ENCODE measurements at places on chromosomes 16 and 17.

- peak; percentile 38 for DNase-seq
Observed at GRCh38 chr16:29806641-29807425, 504 bp downstream of the MAZ start.

DNA sequence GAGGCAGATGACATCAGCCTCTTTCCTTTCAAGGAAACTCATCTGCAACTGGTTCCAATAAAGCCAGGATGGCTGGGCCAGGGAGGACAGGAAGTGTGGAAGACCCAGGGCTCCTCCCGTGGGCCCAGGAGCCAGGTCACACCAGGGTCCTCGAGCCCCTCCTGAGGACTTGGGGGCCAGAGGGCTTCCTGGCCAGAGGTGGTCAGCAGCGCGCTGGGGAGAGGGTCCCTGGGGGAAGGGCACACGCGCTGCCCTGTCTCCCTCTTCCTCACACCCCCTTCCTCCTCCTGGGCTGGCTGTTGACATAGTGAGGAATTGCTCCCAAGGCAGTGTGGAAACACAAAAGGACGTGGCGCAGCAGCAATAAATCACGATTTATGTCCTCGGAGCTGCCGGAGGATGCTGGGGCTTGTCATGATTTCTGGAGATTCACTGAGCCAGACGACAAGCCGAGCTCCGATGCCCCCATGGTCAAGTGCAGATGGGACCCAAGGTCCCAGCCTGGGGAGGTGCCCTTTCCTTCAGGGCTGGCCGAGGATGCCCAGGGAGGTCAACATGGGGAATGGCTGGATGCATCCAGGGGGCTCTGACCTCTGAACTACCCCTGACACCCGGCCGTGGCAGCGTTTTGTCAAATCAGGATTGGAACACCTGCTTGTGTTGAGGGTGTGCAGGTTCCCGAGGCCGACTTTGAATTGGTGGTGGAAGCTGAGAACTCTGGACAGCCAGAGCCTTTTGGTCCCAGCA is 152.6 kb downstream of the IRF8 start:
- DNase-seq: no peak

DNA sequence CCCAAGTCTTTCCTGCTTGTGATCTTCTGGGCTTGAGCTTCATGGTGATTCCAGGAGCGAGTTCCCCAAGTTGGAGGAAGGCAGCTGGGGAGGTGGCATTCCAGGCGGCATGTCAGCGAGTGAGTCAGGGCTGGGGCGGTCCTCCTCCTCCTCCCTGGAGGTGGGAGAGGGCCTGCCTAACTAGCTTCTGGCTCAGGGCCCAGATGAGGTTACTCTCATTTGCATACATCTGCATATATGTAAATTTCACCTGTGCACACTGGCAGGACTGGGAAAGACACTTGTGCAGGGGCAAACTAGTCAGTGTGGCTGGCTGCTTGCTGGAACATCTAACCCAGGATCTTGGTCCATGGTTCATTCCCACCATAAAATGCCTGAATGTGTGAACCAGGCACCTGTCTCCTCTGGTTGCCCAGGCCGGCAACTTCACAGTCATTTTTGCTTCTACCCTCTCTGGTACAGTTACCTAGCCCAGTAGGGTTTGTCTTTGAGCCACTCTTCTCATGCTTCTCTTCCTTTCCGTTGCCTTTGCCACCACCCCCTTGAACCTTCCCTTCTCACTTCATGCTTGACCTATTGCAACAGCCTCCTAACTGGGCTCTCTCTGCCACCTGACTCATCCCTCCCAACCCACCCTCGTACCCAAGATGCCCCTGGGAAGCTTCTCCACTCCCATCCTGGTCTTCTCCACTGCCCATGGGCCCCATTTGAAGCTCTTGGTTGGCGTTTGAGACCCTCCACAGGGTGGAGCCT is 9.6 kb upstream of the DLX4 start:
- DNase-seq: no peak

GRCh38 chr16:23082161-23082788 is 67.0 kb downstream of the USP31 start:
- no peak for DNase-seq

DNA sequence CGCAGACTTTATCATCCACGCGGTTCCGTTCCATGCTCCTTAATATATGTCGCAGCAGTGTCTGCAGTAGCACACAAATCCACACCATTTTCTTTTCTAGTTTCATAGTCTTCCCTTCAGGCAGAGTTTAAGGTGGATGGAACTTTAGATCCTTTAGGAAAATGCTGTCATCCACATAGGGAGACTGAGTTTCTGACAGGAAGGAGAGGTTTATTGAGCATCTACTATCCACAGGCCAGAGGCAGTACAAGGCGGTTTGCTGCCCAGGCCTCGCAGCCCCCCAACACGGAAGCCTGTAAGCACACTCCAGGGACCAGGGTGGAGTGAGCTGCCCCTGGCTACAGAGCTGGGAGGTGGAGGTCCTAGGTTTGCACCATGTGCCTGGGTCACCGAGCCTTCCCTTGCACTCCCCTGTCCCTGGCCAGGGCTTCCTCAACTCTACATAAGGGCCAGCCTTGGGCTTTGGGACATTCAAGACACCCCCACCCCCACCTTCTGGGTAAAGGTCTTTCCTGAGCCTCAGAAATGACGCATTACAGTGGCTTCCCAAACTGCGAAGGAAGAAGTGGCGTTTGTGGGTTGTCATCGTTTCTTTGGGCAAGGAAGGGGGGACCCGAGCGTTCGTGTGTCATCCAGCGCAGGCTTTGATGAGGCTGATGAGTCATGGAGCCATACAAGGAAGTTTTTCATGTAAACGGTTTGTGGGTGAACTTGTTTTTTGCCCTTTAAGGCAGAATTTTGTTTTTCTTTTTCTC is 146.5 kb upstream of the PLCG2 start:
- DNase-seq: peak; percentile 39

DNA sequence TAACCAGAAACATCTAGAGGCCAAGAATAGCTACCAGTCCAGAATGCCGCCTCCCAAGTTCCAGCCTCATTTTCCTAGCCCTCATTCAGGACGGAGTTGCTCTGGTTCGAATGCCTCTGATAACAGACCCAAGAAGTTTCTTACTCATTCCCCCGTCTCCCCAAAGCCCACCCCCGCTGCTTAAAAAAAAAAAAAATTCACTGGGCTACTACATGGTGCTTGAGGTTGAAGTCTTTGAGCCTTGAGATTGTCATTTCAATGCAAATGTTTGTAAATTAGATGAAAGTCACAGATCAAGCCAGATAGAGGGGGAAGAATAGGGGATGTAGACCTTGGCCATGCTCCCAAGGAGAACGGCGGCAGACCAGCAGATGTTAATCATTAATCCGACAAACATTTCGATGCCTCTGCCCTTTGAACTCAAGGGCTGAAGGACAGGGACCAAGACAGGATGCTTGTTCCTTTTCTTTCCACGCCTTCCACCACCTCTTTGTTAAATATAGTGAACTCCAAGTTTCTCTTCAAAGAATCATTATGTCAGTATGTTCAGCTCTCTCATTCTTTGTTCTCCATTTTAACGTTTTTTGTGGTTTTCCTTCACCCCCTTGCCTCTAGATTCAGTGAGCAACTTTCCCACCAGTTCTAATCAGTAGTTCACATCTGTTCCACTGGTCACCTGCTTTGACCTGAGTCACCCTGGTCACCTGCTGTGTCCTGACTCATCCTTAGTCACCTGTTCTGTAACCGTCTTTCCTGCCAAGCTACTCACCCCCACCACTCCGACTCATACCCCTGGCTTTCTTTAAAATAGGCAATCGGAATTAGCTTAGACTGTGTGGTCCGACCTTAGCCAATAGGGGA is 190.3 kb downstream of the CPPED1 start:
- DNase-seq: no peak

- no peak for DNase-seq
Observed at GRCh38 chr17:68249354-68249765, 1.5 kb downstream of the AMZ2 start.

GRCh38 chr17:78484271-78485246 is 92.6 kb downstream of the DNAH17 start:
- DNase-seq: no peak

GRCh38 chr17:28897769-28898526 is 415 bp upstream of the FLOT2 start:
- no peak for DNase-seq

DNA sequence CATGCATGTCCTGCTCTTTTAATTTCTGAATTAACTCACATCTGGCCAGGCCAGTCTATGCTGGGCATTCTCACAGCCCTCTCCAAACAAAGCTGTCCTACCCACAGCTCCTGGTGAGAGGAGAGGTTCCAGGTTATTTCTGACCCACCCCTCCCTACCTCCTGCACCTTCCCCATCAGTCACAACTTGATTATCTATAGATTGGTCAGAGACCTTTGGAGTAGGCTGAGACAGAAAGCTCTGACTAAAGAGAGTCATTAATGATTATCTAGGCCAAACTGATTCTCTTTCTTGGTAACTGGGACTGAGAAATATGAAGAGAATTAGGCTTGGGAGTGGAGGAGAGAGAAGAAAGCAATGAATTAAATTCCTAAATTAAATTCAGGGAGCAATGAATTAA is 1.4 kb upstream of the KRT222 start:
- no peak for DNase-seq

- DNase-seq: no peak
Observed at GRCh38 chr17:7109461-7110322, 4.9 kb downstream of the ASGR2 start.

- peak; percentile 95 for DNase-seq
Observed at GRCh38 chr17:76501018-76501826, at the start of gene RHBDF2. Gene RHBDF2 (minus strand): TSS chr17:76501423. CDS start chr17:76481524, 19,899 bp downstream.

DNA sequence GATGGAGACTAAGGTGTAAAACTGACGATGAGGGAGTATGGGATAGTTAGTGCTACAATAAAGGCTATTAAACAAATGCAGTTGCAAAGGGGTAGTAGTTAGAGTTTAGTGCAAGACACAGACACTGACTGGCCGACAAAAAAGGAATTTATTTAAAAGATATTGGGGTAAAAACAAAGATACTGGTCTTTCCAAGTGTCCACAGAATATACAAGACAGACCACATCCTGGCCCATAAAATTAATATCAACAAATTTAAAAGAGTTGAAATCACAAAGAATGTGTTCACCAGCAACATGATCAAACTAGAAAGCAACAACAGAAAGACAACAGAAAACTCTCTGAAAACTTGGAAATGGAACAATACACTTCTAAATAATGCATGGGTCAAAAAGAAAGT is 54.7 kb downstream of the CFDP1 start:
- no peak for DNase-seq

DNA sequence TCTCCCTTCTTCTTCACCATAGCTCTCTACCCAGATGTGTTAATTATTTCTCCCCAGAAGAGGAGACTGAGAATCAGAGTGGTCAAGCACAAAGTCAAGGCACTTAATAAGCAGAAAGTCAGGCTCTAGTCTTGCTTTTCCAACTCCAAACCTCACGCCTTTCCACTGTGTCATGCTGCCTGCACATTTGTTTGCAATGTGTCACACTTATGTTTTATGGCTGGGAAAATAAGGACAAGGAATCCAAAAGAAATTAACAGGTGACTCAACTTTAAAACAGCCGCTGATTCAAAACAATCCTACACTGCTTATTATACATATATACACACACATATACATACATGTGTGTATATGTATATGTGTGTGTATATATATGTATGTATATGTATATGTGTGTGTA is 255.7 kb upstream of the DYNLRB2 start:
- no peak for DNase-seq

DNA sequence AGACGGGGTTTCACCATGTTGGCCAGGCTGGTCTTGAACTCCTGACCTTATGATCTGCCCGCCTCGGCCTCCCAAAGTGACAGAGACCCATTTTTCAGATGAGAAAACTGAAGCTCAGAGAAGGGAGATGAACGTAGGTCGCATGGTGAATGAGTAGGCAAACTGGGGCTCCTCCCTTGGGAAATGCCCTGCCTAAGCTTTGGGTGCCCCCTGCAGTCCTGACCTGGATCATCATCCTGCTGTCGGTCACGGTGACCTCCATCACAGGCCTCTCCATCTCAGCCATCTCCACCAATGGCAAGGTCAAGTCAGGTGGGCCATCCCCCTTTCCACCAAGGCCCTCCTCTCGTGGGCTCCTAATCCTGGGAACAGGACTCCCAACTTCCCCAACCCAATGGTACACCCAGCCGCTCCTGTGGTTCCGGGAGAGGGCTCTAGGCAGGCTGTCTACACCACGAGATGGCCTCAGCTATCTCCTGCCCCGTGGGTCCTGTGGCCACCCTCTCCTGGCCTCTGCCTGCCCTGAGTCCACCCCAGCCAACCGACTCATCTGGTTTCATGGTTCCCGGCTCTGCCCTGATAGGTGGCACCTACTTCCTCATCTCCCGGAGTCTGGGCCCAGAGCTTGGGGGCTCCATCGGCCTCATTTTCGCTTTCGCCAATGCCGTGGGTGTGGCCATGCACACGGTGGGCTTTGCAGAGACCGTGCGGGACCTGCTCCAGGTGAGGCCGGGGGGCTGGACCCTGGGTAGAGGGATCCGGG is 4.7 kb downstream of the SLC12A3 start:
- DNase-seq: no peak

Measured in stimulated activated CD4-positive, alpha-beta T cell treated with anti-CD3 and anti-CD28 coated beads, Interleukin-1b, Interleukin-23, amount 100 ng/mL, for 1 hour (primary cell).